ENCODE measurements at places on chromosomes 5 and 9. TPM values are rescaled to one million over a fixed set of nuclear protein-coding genes. Genes with fewer than 3 reads are reported as not detected.

DNA sequence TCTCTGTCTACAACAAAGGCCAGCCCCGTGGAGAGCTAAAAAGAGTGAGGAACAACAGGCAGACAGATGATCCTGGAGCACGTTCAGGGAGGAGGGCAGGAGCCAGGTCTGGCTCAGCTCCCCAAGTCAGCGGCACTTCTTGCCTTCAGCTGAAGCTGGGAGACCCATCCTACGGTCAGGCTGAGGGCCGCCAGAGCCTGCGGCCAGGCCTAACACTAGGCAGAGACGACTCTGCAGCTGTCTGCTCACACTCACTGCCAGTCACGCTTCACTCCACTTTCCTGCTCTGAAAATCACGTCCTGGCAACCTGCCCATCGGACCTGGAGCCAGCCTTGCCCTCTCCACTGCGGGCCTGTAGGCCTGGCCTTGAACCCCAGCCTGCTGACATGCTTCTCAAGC lies 160.9 kb upstream of the LHFPL2 start:
- DNase-seq = no peak

GRCh38 chr9:132585954-132586829 lies 3.8 kb downstream of the BARHL1 start:
- DNase-seq = no peak

GRCh38 chr5:85304524-85304923 lies 919.8 kb upstream of the EDIL3 start:
- no peak for DNase-seq

SLC6A19 gene
- 0.09 TPM for total RNA-seq

NMUR2 gene
- total RNA-seq = not detected

ARSK gene
- 6.9 TPM for total RNA-seq
